M059J (cell line): ENCODE measurements at places on chromosomes 2 and 18.

DNA sequence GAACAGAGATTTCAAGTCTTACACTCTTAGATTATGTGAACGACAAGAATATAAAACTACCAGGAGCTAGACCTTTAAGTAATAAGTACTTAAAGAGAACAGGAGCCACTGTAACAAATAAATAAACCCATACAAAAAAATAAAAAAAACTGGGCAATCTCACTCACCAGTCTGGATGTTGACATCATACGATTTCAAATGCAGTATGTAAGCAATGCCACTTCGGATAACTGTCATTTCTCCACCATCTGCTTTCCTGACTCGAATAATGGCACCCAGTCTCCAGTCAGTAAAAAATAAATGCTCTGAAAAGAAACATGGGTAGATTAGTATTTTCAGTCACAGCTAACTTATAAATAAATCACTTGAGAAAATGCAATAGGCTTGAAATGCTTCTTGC lies 115.1 kb downstream of the LRP2 start:
- no peak for DNase-seq

DNA sequence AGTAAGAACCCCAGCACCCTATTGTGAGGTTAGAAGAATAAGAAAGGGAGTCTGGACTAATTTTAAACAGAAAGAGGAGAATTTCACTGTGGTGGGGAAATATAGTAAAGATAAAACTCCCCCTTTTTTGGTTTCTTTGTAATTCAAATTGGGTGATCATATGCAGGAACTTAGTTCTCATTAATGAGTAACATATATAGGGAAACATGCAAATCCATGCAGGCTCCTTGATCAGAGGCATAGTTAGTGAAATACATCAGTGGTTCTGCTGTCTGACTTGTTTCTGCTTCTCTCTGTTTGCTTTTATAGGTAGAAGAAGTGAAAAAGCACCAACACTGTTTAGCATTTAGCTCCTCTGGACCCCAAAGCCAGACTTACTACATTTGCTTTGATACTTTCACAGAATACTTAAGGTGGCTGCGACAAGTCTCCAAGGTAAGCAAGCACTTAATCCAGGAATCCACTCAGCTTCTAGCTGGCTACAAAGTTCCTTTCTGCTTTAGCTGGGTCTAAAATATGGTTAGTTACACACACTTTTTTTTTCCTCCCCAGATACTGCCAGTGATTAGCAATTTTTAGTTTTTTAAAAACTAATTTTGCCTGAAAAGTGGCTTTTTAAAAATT lies 123.2 kb downstream of the PHLPP1 start:
- DNase-seq: no peak

GRCh38 chr18:47986620-47987387 lies 56.3 kb upstream of the SMAD2 start:
- peak; percentile 34 for DNase-seq

DNA sequence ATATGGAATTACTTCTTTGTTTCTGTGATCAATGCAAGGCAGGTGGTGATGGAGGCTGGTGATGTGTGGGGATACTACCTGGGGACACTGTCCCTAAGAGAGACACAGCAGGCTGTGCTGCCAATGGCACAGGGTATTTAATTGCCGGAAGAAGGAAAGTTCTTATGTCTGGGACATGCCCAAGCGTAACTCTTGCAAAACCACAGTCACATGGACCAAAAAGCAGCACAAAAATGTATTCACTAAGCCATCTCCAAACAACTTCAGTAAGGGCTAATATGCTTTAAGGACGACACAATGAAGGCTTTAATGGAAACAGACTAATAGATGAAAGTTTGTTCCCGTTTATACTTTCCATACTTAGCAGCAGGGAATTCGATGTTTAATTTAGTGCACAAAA lies 49.7 kb upstream of the AP1S3 start:
- no peak for DNase-seq

DNA sequence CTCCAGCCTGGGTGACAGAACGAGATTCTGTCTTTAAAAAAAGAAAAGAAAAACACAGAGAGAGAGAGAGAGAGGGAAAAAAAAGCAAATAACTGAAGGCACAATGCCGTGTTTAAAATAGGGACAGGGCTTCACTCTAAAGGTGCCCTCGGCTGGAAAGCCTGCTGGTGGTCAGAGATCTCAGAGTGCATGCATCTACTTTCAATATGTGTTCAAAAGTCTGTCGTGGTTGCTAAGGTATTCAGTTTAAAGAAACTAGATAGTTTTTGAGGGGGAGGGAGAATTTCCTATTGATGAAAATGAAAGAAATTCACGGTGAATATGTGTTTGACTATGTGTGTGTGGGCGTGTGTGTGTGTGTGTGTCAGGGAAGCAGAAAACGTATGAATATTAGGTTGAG lies 11.0 kb upstream of the CBLN2 start:
- no peak for DNase-seq

- DNase-seq: no peak
Observed at GRCh38 chr2:28365158-28365557, 27.5 kb upstream of the FOSL2 start.

DNA sequence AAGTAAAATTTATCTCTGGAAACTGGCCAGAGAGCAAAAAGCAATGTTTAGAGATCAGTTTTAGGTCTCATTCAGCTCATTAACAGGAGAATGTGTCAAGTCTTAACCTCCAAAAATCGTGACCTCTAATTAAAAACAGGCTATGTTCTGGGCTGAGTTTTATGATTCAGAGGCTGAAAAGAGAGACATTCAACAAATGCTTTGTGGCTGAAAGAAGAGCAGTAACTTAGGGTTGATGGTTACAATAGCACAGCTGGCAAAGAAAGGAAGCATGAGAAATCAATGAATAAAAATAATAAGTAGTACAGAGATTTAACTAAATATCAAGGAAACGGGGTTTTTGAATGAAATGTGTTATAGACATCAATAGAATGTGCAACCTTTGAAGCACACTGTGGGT lies 13.1 kb downstream of the TGIF1 start:
- DNase-seq: peak; percentile 21

DNA sequence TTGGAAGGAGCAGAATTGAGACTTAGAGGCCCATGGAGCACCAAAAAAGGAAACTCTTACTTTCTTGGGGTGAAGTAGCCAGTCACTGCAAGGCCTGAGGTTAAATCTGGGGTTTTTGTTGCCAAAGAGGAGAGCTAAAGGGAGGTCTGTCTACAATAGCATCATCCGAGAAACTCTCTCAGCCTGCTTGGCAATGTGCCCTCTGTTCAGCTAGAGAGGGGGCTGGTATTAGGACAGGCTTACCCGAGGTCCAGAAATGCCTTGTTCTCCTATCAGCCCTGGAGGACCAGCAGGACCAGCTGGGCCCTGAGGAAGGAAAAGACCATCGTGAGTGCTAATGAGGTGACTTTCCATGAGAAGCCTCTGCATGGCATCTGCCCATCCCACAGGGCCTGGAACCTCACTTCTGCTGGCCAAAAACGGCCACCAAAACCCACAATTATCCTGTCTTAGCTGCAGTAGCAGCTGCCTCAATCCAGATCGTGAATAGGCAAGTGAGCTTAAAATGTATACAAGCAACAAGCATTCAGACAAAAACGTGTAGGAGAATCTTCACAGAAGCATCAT lies 61.6 kb downstream of the COL6A3 start:
- no peak for DNase-seq

GRCh38 chr2:85501248-85501647 lies 37.7 kb upstream of the MAT2A start:
- peak; percentile 83 for DNase-seq

GRCh38 chr2:155157711-155158110 lies 459.2 kb downstream of the KCNJ3 start:
- DNase-seq: no peak

DNA sequence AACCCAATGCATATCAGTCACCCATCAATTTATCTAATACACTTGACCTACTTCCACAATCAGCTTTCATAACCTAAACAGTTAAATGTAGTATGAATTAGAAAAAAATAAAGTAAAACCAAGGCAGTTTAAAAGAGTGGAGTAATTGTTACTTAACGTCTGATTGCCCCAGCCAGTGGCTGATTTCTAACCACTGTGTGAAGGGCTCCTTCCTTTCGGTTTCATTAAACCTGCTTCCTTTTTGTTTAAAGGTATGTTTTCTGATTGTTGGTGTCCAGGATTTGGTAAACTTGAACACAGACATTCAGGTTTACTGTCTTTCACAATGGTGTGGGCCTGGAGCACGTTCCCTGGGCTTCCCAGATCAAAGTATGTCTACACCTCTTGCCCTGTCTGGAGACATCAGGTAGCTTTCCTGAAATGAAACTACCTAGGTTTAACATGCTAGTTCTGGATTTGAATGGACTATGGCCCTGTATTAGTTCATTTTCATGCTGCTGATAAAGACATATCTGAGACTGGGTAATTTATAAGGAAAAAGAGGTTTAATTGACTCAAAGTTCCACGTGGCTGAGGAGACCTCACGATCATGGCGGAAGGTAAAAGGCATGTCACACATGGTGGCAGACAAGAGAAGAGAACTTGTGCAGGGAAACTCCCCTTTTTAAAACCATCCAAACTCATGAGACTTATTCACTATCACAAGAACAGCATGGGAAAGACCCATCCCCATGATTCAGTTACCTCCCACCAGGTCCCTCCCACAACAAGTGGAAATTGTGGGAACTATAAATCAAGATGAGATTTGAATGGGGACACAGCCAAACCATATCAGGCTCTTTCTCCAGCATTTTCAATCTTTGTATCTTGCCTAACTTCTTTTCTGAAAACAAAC lies 605.2 kb upstream of the ID2 start:
- DNase-seq: no peak
